HT-29 (cell line): ENCODE measurements at places on chromosomes 7 and 10.

- DNase-seq, result no peak
These were observed 45.4 kb downstream of the HSPA12A start for GRCh38 chr10:116696919-116697318.

- peak; percentile 96 for DNase-seq
These were observed at the start of gene MBLAC1 for GRCh38 chr7:100126931-100127865. Gene MBLAC1, plus strand, starts transcription at chr7:100126967. Its CDS starts 429 bp downstream, at chr7:100127396.

GRCh38 chr7:50214771-50215170 is 89.7 kb upstream of the IKZF1 start:
- no peak for DNase-seq

DNA sequence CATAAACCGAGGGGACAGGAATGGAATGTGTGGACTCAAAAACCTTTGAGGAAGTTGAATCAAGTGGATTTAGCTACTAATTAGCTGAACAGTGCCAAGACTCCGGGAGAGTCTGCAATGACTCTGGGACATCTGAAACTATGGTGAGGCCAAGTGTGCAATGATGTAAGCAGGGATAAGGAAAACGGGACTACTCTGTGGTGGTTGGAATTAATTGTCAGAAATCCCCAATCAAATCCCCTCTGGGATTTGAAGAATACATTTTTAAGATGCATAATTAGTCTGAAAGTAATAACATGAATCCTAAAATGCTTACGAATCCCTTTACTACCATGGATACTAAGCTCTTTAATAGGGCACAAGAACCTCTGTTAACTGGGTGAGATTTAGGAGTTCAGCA is 602.8 kb downstream of the NRG3 start:
- DNase-seq, result no peak

DNA sequence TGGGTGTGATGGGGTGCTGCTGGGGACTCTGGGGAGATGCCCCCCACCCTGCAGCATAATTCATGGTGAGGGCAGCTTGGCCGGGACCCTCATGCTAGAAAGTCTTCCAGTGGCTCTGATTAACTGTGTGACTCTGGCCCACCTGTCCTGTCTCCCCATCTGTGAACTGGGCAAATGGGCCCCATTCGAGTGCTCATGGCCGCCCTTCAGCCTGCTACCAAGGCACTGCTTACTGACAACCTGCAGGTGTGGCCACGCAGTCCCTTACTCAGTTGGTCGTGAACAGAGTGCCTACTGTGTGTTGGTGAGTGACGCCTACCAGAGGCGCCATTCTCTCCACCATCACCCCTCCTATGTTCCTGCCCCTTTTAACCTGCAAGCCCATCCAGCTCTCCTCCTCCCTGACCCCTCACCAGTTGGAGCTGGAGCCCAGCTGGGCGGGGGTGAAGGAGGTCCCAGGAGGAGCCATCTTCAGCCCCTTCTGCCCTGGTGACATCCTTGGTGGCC is 109.4 kb downstream of the ZMIZ1 start:
- no peak for DNase-seq

DNA sequence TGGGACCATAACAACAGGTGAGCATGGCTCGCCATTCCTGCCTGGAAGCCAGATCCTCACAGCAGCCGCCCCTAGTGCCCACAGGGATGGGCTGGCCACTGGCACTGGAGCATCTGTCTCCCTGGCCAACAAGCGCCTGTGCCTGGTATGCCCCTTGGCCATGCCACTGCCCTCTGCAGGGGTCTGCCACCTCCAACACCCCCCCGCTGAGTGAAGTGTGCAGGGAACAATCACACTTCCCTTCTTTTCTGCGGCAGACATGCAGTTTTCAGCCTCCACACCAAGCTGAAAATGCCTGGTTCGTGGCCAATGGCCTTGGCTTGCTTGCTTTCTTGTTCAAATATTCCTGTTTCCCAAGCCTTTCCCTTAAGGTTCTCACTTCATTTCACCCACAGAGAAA is 50.7 kb downstream of the HSPA12A start:
- no peak for DNase-seq

GRCh38 chr10:72309290-72310240 is 35.8 kb downstream of the DDIT4 start:
- DNase-seq, result peak; percentile 25

GRCh38 chr7:119665796-119666195 is 607.2 kb upstream of the KCND2 start:
- no peak for DNase-seq

DNA sequence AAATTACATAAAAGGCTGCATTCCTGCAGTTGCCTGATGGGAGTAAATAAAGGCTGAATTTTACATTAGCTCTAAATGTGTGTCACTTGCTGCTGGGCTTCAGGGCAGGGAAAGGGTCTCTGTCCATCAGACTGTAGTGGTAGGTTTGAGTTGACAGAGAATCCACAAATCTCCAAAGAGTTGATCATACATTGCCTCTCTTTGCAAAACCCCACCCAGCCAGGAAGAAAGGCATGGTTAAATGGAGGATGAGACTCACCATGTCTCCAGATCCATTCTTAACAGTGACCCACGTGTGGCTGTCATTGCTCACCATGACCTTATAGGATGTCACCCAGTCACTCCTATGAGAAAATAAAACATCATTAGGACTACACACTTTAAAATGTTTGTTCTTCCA is 92.8 kb downstream of the CPXM2 start:
- DNase-seq, result no peak

GRCh38 chr7:41187322-41187721 is 515.6 kb downstream of the INHBA start:
- no peak for DNase-seq

DNA sequence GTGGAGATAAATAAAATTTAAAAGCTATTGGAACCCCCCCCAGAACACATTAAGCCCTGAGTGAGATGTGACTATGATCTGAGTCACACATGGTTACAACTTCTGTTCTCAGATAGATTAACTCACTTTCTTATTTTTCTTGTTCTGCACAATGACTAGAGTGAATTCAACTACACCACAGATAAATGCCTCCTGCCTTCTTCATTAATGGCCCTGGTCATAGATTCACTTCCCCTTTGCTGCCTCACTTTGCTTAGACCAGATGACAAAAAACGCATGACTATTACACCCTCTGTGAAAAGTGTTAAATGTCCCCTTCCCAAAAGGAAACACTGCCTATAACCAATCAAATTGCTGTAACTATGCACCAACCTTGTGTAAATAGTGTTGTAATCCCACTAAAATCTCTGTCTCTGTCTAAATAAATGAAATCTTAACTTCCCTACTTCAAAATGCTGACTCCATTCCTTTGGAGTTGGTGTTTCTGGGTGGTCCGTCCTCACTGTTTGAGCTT is 49.4 kb downstream of the AKR1D1 start:
- no peak for DNase-seq

DNA sequence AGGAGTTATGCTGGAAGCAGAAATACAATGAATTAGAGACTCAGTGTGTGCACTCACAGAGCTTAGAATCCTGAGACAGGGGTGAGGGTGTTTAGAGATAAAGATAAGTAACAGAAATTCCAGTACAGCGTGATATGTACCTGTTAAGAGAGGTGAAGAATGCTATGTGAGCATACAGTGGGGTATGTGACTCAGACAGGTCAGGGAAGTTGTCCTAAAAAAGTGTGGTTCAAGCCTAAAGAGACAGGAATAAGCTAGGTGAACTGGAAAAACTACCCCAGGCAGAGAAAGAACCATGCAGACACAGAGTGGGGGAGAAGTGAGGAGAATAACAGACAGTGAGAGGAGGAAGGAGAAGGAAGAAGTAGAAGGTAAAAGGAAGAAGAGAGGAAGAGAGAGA is 8.6 kb downstream of the SMIM30 start:
- no peak for DNase-seq

- no peak for DNase-seq
These were observed 622.4 kb downstream of the NRG3 start for GRCh38 chr10:82497439-82497838.

GRCh38 chr10:21715531-21716195 is 181.6 kb downstream of the MLLT10 start:
- DNase-seq, result no peak

- DNase-seq, result no peak
These were observed 58.3 kb downstream of the CDK13 start for GRCh38 chr7:40008223-40008815.

DNA sequence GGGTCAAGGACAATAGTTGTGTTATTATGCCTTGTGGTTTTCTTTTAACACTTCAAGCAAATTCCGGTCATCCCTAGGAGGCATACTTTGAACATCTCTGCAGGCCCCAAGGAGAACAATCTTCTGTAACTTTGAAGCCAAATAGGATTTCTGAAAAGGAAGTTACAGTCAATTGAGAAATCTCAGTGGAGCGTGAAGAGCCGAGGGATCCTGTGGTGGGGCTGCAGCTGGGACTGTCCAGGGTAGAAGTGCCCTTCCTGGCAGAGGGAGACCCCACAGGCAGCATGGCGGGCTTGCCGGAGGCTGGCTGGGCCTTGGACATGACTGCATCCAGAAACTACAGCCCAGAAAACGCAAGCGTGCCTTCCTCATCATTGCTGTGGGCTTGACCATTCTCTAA is 179.7 kb downstream of the PTPN20 start:
- no peak for DNase-seq

- DNase-seq, result peak; percentile 73
These were observed 128.5 kb downstream of the TNS3 start for GRCh38 chr7:47453093-47454061.

GRCh38 chr10:33279276-33279675 is 55.2 kb downstream of the NRP1 start:
- DNase-seq, result no peak

- no peak for DNase-seq
These were observed 80.7 kb downstream of the SLC37A3 start for GRCh38 chr7:140317597-140317996.

DNA sequence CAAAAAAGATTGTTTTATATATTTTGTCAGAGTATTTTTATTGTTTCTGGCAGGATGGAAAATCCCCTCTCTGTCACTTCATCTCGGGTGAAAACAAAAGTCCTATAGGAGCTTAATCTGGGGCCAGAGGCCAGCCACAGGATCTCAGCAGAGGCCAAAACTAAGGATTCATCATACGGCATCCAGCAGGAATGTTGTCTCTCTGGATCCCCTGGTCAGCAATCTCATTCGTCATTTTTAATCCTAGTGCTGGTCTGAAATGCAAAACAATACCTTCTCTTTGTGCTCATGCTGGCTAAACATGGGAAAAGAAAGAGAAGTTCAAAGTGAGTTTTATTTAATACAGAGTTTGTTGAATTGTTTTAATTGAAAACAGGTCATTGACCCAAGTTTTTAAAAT is 482.5 kb upstream of the AUTS2 start:
- DNase-seq, result no peak

GRCh38 chr7:70215491-70215890 is 617.2 kb downstream of the AUTS2 start:
- no peak for DNase-seq

- peak; percentile 81 for DNase-seq
These were observed 3.5 kb downstream of the SHH start for GRCh38 chr7:155808549-155809331.

DNA sequence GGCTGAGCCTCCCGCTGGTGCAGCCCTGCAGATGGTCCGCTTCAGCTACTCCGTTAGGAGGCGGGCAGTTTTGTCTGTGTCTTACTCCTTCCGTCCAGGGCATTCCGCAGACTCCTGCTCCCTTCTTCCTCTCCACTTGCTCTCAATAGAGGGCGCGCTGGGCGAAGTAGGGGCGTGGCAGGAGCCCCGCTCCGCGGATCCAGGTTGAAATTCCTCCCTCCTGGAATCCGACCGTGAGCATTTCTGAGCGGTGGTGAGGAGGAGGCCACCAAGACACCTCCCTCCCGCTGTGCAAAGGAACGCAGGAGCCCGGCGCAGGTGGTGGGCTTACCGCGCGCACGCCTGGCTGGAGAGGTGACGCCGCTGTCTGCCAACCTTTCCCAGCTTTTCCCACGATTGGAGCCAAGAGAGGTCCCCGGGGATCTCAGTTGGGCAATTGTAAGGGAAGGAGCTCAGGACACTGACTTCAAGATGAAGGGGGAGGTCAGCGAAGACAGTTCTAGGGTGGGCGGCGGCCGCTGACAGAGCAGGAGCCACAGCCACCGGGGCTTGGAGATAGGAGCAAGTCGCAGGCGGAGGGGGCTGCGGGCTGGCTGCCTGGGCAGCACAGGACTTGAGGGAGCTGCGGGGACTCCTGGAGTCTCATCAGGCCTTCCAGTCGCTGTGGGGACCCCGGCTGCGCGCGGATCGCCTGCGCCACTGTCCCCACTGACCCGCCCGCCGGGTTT is 1011.3 kb downstream of the XPNPEP1 start:
- no peak for DNase-seq

DNA sequence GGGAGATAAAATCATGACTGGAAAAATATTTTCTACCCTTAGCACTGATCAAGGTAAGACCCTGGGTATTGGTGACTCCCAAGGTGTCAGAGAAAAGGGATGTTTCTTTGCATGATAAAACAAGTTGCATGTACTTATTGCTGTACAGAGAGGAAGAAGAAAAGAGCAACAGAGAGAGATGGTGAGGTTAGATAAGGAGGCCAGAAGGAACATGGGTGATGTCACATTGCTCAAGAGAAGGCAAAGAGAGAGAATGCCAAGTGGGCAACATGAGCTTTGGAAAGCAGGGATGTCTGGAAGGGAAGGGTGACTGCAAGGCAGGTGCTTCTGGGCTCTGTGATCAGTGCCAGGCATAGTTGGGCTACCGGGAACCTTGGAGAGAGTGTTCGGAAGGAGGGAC is 65.1 kb upstream of the ADARB2 start:
- no peak for DNase-seq

DNA sequence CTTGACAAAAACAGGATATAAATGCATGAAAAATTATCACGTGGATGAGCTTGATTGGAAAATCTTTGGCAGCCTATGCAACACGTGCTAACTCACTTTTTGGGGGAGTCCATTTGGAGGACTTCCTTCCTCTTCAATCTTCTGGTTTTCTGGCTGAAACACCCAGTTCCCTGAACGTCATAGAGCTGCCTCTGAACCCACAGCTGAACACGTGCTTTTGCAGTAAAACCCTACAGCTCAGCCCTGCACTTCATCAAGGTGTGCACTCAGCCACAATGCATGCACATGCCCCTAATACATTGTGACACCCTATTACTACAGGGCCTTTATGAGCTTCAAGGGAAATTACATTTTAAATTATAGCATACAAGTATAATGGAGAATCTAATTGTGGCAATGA is 808.7 kb upstream of the AUTS2 start:
- DNase-seq, result no peak

GRCh38 chr10:24307696-24308485 is 99.0 kb downstream of the KIAA1217 start:
- no peak for DNase-seq

- DNase-seq, result no peak
These were observed 67.7 kb downstream of the BRAF start for GRCh38 chr7:140857048-140857447.

GRCh38 chr10:104732222-104732621 is 91.1 kb downstream of the SORCS3 start:
- no peak for DNase-seq

DNA sequence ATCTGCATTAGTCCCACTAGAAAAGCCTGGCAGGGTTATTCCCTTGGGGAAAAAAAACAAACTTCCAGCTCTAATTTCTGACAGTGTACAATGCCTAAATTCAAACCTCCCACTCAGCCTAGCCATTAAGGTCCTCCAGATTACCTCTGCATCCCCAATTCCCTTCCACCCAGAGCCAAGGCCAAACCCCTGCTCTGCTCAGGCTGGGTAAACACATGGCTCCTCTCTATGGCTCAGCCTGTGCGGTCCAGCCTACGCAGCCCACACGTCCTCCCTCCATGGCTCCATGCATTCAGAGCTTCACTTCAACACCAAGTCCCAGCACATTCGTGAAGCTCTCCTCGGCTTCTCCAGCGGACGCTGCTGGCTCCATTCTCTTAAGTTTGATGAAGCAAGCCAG is 5.2 kb downstream of the DLG5 start:
- DNase-seq, result no peak
